ENCODE measurements at places on chromosomes 16 and 17.

- no peak for DNase-seq
Observed at GRCh38 chr17:46144246-46144645, 49.0 kb downstream of the KANSL1 start.

- no peak for DNase-seq
Observed at GRCh38 chr16:51231702-51232101, 80.6 kb upstream of the SALL1 start.

GRCh38 chr17:44602390-44602789 lies 45.1 kb downstream of the FZD2 start:
- no peak for DNase-seq

GRCh38 chr17:37043201-37043600 lies 94.4 kb downstream of the AATF start:
- no peak for DNase-seq

- no peak for DNase-seq
Observed at GRCh38 chr17:75880266-75880665, 1.9 kb upstream of the TRIM47 start.
